ENCODE measurements at places on chromosomes 3 and 15.

- DNase-seq = no peak
These were observed 36.8 kb downstream of the CA12 start for GRCh38 chr15:63344731-63345390.

GRCh38 chr3:45106874-45107273 lies 39.3 kb downstream of the CDCP1 start:
- no peak for DNase-seq

DNA sequence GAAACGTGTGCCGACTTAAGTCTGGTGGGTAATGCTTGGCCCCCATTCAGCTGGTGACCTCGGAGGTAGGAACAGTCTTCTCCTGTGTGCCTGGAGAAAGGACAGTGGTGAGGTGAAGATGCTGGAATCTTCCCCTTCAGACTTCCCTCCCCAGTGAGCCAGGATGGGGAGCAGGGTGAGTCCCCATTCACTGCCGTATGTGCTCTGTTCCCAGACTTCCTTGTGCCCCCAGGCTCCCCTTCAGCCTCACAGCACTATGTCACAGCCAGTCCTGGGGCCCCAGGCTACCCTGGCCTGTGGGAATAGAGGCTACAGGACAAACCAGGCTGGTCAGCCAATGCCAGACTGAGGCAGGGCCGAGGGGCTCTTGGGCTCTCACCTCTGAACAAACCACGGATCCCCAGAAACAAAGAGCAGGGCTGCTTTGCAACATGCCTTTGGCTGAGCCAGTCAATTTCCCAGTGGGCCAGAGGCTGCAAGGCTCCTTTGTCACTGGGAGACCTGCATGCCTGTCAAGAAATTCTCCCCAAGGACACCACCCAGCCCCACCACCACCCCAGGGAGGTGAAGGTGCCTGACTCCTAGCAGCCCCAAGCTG lies 31.8 kb upstream of the HHATL start:
- DNase-seq = no peak

GRCh38 chr15:50883903-50884302 lies 24.6 kb upstream of the AP4E1 start:
- DNase-seq = no peak

DNA sequence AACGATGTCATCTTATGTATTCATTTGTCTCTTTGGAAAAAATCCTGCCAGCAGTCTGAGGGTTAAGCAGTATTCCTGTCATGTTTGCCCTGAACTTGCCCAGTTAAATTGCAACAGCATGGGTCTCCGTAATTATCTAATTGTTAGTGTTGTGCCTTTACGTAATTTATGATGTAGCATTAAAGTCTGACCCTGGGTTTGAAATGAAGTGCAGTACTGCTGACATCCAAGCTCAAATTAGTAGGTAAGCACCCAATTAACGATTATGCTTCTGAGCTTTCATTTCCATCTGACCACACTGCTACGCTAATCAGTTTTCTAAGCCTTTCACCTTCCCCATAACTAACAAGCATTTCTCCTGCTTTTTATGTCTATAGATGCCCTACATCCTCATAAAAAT lies 241.8 kb downstream of the ARRDC4 start:
- no peak for DNase-seq

GRCh38 chr15:40102897-40103858 lies 5.5 kb downstream of the BMF start:
- DNase-seq = no peak

- DNase-seq = no peak
These were observed 38.1 kb downstream of the OXNAD1 start for GRCh38 chr3:16303037-16303575.

DNA sequence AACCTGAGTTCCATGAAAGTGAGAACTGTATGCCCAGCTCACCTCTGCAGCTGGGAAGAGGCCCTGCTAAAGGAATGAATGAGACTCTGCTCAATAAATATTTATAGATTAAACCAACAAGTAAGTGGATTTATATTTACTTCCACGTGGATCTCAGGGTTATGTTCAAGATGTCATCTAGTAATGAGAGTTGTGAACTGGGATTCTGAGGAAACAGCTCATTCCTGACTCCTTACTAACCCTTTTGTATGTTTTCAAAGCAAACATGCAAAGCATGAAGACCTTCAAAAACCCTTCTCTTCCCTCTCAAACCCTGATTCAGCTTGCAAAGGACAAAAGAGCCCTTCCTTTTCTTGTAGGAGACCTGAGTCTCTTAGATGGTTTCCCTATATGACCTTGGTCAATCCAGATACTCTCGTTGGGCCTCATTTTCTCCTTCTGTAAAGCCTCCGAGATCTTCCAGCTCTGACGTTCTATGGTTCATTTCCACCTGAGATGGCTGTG lies 53.4 kb downstream of the LSM3 start:
- no peak for DNase-seq

DNA sequence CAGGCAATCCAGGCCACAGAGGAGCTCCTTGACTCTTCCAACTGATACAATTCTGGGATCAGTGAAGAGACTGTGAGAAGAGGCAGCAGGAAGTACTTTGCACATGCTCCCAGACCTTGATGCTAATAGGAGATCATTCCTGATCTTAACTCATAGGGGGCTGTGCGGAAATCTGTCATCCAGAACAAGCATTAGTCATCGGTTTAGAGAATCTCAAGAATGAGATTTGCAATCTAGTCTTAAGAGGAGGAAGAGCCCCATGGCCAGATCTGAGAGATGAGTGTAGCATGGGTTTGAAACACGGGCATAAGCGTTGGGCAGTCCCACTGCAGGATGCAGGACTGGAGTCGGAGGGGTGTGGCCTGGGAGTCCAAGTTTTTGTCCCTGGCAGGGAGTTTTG lies 1081.1 kb downstream of the NAALADL2 start:
- no peak for DNase-seq

- DNase-seq = no peak
These were observed 31.5 kb upstream of the FBLN2 start for GRCh38 chr3:13517253-13517977.

DNA sequence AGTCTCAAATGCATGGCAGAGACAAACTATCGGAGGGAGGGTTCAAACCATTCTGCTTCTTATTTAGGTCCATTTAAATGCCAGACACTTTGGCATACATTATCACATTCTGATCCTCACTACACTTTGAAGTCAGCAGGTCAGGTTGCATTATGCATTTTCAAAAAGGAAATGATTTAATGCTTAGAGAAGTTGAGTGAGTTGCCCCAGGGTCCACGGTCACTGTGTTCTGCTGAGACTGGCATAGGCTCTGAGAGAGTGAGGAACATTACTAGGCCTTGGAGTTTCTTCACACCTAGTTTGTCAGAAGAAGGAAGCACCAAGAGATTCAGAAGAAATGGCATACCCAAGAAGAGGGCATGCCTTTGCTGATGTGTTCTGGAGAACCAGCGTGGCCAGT lies 46.3 kb upstream of the ACAN start:
- DNase-seq = no peak

- no peak for DNase-seq
These were observed 23.3 kb upstream of the HEG1 start for GRCh38 chr3:125078951-125079674.

GRCh38 chr3:9778143-9779074 lies 8.7 kb upstream of the CAMK1 start:
- no peak for DNase-seq

DNA sequence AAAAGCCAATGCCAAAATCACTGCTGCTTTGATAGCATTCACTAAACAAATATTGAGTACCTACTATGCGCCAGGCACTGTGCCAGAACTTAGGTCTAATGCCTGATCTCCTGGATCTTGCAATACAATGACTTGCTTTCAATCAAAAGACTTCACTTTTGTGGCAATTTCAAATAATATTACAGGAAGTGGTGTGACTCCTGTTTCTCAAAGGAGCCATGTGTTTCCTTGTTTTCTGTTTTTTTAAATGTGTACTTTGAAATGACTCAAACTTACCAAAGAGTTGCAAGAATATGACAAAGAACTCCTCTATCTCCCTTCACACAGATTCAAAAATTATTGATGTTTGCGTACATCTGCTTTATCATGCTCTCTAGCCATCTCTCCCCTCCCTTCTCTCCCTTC lies 18.3 kb downstream of the OSBPL10 start:
- no peak for DNase-seq

DNA sequence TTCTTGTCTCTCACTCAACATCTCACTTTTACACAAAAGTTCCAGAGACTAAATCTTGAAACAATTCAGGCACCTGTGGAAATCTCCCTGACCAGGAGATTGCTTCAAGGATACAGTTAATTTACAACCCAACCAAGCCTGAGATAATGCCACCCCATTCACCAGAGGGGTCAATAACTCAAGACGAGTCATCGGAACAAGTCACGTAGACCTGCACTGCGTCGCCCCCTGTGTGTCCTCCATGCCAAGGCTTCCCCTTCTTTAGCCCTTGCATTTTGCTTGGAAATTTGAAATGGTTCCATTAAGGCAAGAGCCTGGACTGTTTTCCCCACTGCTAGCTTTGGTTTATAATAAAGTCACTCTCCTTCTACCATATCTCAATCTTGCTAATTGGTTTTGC lies 129.0 kb upstream of the NEO1 start:
- DNase-seq = no peak

GRCh38 chr15:66896611-66897010 lies 168.8 kb upstream of the SMAD3 start:
- no peak for DNase-seq

DNA sequence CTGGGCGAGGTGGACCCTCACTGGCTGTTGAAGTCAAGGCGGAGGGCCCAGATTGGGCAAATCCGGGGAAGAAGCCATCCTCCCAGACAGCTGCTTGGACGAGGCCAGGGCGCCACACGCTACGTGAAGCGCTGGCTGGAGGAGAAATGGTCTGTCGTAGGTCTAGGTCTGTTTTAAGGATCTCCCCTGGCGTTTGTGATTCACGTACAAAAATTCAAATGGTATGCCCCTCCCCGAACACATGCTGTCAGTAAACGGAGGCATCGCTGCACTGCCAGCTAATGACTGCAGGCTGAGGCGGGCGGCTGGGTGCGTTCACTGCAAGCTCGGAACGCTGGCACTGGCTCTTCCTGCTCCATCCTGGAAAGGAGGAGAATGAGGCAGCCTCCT lies 69.9 kb downstream of the EPHB3 start:
- DNase-seq = no peak

- DNase-seq = no peak
These were observed 337.8 kb upstream of the DNAJC19 start for GRCh38 chr3:181327349-181327748.

- DNase-seq = no peak
These were observed 47.4 kb upstream of the SMAD3 start for GRCh38 chr15:67018026-67018425.

DNA sequence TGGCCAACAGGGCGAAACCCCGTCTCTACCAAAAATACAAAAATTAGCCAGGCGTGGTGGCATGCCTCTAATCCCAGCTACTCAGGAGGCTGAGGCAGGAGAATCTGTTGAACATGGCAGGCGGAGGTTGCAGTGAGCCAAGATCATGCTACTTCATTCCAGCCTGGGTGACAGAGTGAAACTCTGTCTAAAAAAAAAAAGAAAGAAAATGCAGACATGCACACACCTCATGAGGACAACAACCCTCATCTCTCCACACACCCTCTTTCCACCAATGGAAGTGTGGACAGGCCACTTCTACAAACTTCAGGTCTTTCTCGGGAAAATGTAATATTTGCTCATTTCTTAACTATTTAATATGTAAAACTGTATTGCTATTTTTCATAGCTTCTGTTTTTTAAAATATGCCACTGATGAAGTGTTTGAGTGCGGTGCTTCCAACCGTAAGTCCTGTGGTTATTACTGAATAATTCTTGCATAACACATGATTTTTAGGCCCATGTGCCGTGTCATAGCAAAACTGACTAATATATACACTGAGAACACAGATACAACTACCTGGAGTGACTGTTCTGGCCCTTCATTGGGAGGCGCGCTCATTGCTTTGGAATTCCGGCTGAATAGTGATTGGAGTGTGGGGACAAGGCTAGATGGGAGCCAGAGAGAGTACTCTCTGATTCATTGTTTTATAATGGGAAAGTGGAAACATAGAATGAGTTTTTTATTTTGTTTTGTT lies 23.1 kb downstream of the LRRC31 start:
- no peak for DNase-seq

DNA sequence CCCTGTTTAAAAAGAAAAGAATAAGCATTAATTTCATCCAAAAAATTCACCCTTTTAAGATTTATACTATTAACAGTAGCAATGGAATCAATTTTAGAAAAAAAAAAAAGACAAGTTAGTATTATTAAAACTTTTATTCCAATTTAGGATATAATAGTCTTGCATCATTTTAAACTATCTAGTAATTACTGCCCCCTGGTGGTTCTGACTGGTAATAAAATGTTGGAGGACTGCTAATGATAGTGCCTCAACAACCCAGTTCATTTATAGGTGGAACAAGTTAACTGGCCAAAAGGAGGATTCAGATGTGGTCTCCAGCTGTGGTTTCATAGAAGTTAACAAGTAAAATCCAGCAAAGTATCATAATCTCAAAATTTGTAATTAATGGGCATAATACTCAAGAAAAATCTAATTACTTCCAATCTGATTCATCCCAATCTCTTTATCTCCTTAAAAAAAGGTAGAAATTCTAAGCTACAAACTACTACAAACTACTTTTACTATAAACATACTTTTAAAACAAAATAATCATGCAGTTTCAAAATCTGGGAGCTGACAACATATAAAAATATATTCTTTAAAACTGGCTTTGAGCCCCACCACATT lies 30.7 kb upstream of the WDR49 start:
- no peak for DNase-seq

GRCh38 chr3:118525077-118525476 lies 509.6 kb downstream of the IGSF11 start:
- no peak for DNase-seq

GRCh38 chr3:172750069-172750367 lies 508 bp upstream of the ECT2 start:
- DNase-seq = no peak

DNA sequence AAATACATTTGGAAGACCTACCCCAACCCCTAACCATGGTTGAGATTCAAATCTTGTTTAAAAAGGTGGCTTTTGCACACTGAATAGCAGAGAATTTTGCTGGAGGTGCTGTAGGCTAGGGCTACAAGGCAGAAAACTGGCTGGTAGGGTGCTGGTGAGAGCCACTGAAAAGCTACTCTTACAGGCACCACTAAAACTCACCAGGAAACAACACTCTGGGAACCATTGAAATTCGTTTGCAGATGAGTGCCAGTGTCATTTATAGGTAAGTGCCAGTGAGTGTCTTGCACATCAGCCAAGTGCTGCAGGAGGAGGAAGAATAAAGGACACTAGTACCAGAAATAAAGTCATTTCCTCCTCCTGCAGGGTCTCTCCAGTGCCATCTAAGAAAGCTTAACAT lies 610.2 kb downstream of the ZNF385D start:
- DNase-seq = no peak

- no peak for DNase-seq
These were observed 240.0 kb upstream of the SEMA6D start for GRCh38 chr15:47477341-47477740.

DNA sequence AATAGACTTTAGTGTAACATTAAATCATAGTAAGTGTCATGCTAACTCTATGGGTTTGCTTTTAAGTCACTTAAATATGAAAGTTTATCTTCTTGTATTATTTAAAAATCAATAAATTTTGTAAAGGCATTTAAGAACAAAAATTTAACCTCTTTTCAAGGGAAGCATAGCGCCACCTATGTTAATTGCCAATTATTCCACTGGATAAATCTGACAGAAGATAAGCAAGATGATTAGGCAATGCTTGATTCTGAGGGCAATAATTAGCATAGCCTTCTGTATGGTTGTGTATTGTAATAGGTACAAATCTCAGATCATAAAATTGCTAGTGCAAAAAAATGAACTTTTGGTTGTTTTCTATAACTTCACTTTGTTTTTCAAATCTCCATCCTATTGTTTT lies 560.1 kb downstream of the GRM7 start:
- no peak for DNase-seq
